T-cell (primary cell): ENCODE measurements at places on chromosomes 2 and 18.

- DNase-seq: no peak
Measured at GRCh38 chr18:9681217-9681616, 26.9 kb upstream of the RAB31 start.

GRCh38 chr2:25265802-25266201, 75.9 kb downstream of the DNMT3A start:
- peak; percentile 44 for DNase-seq

DNA sequence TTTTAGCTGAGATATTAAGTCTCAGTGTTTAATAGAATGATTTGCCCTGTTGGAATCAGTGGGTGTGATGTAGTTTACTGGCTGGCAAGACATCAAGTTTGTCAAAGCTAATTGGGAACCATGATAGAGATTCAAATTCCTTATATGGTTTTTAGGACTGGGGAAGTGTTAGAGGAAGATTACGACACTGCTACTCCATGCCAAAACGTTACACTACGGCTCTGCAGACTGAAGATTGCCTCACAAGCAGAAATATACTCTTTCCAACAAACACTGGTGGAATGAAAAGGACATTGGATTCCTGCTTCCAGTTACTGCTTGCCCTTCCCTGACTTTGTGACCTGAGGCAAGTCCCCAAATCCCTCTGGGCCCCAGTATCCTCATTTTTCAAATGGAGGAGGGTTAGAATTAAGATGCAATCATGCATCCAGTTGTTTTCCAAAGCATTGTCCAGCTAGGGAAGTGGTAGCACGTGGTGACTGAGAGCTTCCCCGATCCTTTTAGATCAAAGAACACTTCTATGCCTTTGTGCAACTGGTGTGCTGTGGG, 147.6 kb downstream of the CDC42EP3 start:
- no peak for DNase-seq

- no peak for DNase-seq
Measured at GRCh38 chr2:9263428-9263827, 56.8 kb downstream of the ASAP2 start.

DNA sequence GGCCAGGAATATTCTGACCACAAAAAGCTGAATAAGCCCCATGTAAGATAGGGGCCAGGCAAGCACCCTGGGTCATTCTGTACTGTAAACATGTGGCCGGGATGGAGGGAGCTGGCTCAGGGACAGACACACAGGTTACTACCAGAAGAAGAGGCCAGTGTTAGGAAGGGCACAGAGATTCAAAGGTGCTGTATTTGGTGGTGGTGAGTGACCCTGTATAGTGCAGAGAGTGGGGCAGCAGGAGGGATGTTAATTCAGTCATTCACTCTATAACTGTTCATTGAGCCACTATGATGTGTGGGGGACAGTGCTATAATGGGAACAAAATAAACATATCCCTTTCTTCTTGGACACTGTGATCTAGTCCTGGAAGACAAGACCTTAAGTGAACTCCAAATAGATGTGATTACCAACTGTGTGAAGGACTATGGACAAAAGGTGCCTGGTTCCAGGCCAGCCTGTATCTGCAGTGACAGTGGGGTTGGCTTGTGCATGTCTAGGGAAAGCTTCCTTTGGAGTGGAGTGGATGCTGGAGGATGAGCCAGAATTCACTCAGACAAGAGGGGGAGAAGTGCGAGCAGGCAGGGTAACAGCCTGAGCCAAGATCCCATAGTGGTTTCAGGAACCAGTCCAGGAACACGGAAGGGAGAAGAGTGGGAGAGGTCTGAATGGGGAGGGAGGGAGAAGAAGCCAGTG, 8.3 kb downstream of the MOCOS start:
- no peak for DNase-seq

DNA sequence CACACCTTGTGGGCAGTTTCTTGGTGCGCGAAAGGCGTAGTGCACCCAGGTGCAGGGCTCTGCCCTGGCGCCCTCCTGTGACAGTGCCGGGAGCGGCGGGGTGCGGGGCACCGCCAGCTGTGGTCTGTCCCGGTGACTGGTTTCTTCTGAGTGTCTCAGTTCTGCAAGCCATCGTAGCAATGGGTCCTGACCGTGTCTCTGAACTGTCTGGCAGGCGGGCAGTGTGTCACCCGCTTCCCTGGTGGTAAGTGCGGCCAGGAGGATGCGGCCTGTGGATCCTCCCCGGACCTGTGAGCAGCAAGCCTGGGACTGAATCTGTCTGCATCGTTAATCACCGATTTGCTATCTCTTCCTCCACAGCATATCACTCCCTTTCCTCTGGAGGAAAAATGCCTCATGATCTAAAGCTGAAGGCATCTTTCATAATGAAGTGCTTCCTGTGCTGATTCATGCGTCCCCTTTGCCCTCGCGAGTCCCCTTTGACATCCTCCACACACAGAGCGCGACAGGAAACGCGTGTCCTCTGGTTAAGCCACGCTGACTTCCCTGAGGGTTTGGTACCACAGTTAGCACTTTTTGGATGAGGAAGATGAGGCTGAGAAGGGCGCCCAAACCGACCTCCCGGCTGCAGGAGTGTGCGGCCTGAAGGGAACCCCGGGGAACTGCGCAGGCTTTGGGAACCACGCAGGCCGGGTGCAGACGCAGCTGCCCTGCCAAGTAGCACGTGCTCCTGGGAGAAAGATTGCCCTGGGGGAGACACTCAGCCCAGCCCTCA, 416.0 kb upstream of the HS6ST1 start:
- no peak for DNase-seq

DNA sequence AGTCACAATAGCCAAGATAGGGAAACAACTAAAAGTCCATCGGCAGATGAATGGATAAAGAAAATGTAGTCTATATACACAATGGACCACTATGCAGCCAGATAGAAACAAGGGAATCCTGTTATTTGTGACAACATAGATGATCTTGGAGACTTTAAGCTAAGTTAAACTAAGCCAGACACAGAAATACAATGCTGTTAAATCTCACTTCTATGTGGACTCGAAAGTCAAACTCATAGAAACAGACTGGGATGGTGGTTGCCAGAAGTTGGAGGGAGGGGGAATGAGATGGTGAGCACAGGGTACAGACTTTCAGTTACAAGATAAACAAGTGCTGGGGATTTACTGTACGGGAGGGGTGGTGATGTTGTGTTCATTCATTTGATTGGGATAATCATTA, 5.4 kb upstream of the CNDP1 start:
- DNase-seq: no peak
